G401 (cell line): ENCODE measurements at places on chromosomes 5 and 9.

DNA sequence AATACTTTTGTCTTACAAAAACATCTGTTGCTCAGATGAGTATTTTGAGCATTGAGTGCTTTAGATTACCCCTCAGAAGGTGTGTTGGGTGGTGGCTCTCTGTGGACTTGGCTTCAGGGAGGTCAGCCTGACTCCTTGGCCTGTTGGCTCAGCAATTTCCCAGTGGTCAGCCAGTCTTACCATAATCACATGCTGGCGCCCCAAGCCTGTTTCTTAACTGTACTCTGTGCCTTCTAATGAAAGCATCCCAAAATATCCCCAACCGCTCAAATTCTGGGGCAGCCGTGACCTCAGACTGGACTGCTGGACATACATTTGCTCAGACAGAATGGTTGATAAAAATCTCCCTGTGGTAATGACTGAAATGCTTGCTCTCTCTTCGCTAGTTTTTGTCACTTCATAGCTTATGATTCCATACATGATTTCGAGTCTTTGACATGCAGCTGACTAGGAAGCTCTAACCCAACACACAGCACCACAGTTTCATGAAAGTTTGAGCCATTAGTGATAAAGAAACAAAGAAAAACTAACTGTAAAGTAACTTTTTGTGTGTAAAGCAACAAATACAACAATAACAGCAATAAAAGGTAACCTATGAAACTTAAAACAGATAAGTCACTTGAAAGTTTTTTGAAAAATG lies 562.2 kb upstream of the MEF2C start:
- DNase-seq: no peak

DNA sequence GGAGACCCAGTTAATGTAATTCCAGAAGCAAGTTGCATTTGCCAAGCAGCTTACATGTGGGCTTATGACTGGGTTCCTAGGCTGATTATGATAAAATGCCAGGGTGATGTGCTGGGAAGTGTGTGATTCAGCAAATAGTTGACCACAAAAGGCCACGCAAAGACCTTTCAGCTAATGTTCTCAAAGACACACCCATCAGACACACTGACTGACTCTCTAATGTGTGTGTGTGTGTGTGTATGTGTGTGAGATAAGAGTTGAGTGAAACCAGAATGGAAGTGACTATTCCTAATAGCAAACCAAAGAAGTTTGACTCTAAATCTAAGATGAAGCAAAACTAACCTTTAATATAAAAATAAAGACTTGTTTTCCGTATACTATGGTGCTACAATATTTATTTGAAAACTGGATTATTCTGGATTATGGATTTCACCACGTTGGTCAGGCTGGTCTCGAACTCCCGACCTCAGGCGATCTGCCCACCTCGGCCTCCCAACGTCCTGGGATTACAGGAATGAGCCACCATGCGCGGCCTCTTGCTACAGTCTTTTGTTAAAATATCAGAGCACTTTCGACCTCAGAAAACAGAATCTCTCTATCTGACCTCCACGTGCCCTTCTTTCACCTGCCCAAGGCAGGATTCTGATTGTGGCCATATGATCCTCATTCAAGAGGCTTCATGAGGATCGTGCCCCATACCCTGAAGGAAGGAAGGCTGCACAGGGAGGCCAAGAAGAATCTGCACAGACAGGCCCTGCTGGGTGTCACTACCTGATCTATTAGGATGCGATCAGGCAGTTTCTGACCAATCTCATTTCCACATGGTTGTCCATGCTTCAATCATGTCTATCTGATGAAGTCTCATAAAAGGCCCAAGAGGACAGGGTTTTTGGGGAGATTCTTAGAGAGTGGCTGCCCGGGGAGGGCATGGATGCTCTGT lies 75.6 kb downstream of the USP20 start:
- DNase-seq: no peak

GRCh38 chr5:170551076-170551475 lies 47.3 kb downstream of the KCNIP1 start:
- no peak for DNase-seq

DNA sequence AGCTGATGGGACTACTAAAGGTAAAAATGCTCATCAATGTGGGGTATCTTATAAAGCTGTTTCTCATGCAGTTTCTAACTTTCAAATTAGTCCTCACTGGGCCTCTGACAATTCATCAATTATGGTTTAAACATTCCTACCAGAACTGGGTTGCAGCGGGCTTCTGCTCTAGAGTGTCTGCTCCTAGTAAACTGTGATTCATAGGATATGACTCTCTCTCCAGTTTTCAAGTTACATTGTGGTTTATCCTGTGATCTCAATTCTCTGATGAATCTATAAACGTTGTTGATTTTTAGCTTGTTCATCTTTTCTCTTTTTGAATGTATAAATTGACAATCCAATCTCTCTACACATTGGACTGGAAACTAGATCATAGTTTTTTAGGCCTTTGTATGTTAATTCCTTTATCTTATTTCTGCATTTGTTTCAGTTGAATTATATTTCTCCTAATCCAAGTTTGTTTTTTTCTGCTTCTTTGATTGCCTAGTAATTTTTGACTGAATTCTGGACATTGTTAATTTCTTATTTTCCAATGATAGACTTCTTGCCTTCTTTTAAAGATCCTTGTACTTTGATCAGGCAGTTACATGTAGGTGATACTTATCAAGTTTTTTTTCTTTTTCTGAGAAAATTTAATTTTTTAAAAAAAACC lies 822.6 kb downstream of the TLE1 start:
- no peak for DNase-seq

DNA sequence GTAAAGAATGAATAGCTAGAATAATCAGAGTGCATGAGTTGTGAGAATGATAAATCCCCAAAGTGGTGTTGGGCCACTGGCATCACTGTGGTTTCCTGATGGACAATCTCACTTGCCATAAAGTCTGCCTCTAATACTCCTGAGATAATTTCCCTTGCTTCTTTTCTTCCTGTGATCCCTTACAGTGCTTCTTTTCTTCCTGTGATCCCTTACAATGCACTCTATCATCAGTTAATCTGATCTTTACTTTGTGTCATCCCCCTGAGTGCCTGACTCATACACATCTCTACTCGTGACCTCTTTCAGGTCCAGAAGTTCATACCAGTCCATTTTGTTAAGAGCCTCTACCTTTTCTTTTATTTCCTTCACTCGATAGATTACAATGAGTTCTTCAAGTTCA lies 418.3 kb downstream of the HCN1 start:
- DNase-seq: no peak

DNA sequence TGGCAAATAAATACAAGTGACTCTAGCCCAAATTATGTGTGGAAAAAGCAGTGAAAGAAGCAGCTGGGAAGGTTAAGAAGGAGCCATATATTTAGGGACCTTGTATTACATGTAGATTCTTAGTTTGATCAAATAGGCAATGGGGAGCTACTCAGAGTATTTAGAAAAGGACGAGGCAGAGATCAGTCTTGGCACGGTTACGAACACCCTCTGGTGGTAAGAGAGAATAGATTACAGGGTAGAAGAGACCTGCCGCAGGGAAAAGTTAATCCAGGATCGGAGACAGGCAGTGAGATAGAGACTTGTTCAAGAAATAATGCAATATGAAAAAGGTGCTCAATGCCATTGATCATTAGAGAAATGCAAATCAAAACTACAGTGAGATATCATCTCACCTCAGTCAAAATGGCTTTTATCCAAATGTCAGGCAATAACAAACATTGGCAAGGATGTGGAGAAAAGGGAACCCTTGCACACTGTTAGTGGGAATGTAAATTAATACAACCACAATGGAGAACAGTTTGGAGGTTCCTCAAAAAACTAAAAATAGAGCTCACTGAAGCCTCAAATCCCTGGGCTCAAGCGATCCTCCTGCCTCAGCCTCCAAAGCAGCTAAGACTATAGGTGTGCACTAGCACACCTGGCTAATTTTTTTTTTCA lies 12.0 kb downstream of the INIP start:
- peak; percentile 77 for DNase-seq
